Body of pancreas (tissue), 4 donors: ENCODE measurements at places on chromosomes 3 and 15. TPM values are rescaled to one million over a fixed set of nuclear protein-coding genes. Genes with fewer than 3 reads are reported as not detected.

PATL2 gene
- total RNA-seq = 1.0 TPM

RYR3 gene
- 0.26 TPM for total RNA-seq

CRYBG3 gene
- 17.1 TPM for total RNA-seq

RTP1 gene
- total RNA-seq = not detected

ABCF3 gene
- total RNA-seq = 41.8 TPM

CTXN2 gene
- total RNA-seq = not detected

TGM4 gene
- total RNA-seq = not detected

ATP13A5 gene
- total RNA-seq = not detected

AP3B2 gene
- total RNA-seq = 3.9 TPM

CPA3 gene
- total RNA-seq = 4.9 TPM

NECTIN3 gene
- 9.1 TPM for total RNA-seq
